ENCODE measurements at places on chromosomes 5 and 9. TPM values are rescaled to one million over a fixed set of nuclear protein-coding genes. Genes with fewer than 3 reads are reported as not detected.
A peak's percentile ranks its signal among the peaks of the same experiment; 100 is the strongest.

- DNase-seq: no peak
Observed at GRCh38 chr5:56126487-56127179, 106.5 kb downstream of the ANKRD55 start.

DNA sequence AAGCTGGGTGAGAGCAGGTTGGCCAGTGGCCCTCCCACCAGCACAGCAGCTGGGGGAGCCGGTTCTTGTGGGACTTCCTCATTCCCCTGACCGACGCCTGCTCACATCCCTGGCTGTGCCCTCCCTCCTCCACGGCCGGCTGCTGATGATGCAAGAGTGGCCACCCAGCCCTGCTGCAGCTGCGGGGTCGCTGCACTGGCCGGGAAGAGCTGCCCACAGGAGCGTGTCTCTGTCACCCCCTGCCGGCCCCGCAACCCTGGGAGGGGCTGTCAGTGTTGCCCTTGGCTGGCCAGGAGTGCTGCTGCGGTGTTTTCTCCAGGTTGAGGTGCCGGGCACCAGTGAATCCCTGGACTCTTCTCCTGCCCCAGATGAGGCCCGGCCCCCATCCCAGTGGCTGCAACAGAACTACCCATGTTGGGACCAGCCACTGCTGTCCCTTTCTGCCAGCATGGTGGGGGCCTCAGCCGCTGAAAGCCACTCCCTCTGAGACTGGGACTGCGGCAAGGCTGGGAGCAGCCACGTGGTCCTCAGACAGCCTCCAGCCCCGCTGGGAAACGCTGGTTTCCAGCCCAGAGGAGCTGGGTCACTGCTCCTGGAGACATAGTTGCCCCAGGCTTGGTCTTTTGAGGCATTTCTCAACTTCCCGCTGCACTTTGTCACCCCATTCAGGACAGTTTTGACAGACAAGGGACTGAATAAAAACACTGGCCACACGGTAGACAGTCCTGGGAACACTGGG lies 739 bp downstream of the CARD9 start:
- peak; percentile 90 for DNase-seq

DNA sequence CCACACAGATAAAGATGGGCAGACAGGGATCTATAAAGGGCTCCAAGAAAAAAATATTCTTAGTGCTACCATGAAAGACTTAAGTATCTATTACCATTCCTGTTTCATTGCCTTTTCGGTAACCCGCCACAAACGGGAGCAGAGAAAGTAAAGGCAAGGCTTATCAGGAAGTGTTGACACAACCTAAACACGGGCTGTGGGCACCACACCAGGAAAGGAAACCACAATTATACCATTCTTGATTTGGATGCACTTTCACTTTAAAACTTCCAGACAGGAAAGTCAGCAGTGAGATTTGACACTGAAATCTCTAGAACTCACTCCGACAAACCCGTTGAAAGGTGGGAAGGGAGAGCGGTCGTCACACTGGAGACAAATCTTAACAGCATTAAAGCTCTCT lies 6.5 kb downstream of the TLE1 start:
- DNase-seq: no peak

DNA sequence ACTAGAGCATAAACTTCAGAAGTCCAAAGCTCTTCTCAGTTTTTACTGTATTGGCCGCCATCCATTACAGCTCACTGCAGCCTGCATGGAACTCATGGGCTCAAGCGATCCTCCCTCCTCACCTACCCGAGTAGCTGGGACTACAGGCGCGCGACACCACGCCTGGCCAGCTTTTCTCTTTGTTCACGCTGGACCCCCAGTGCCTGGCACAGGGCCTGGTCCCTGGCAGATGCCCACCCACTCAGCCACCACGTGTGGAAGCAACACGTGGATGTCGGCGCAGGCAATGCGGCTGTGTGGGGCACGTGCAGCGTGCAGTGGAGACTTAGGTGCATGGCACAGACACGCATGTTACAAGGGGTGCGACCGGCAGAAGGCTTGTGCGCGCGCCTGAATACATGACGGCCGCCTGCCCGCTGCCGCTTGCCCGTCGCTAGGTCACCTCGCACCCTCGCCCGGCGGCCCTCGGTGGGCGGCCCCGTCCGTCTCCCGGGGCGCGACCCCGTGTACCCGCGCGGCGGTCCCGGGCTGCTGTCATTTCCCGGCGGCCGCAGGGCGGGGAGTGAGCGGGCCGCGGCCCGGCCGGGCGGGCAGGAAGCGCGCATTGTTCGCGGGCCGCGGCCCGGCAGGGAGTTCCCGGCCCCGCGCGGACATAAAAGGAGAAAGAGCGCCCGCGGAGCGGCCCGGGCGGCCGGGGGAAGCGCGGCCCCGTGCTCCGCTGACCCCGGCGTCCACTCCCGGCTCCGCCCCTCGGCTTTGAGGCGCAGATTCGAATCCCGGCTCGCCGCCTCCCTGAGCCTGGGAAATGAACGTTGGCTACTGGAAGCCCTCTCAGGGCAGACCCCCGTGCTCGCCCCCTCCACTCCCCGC lies 24.1 kb upstream of the PTGS1 start:
- DNase-seq: peak; percentile 84

DNA sequence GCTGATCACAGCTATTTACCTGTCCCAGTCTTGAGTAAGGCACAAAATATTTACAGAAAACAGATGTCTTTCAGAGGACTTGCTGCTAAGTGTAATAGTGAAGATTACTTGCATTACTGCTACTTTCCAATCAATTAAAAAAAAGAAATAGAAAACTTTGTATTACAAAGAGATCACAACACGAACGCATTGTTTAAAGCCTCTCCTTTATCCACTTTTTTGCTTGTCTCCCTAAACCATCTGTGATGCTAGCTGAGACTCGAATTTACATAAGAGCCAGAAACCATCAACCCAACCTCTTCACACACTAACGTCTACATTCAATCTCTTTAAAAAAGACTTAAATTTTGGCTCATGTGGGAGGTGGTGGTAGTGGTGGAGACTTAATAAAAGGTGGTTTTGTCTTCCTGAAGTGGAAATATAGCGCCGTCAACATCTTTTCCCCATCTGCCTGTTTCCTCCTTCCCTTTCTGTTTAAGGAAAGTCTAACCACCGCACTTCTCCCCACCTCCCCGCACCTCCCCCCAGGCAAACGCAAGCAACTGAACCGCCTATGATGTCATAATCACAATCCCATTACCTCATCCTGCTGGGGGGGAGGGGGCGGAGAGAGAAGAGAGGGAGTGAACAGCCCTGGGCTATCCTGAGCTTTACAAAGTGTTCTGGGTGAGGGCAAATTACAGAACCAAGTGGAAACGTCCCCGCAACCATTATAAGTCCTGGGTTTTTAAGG lies 948 bp upstream of the FAM53C start:
- DNase-seq: no peak

DNA sequence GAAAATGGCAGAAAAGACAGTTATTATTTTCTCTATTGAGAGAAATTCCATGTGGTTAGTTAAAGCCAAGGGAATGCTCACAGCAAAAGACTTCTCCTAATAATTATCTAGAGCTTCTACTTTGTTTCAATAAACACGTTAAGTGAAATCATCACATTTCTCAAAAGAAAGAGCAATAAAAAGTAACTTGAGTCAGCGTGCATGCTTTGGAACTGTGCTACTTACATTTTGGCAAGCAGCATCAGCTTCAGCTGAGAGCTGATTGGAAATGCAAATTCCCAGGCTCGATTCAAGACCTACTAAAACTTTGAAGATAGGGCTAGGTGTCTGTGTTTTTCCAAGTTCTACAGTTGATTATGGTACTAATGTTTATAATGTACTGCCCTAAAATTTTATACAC lies 132.1 kb downstream of the CDH18 start:
- DNase-seq: no peak

Gene FGF10
- 0.22 TPM for polyA plus RNA-seq

Gene NOL8
- polyA plus RNA-seq: 38.2 TPM

Gene MZB1
- 144 TPM for polyA plus RNA-seq

Data from spleen (tissue), 13 donors.